ENCODE measurements at places on chromosomes 16 and 17.

DNA sequence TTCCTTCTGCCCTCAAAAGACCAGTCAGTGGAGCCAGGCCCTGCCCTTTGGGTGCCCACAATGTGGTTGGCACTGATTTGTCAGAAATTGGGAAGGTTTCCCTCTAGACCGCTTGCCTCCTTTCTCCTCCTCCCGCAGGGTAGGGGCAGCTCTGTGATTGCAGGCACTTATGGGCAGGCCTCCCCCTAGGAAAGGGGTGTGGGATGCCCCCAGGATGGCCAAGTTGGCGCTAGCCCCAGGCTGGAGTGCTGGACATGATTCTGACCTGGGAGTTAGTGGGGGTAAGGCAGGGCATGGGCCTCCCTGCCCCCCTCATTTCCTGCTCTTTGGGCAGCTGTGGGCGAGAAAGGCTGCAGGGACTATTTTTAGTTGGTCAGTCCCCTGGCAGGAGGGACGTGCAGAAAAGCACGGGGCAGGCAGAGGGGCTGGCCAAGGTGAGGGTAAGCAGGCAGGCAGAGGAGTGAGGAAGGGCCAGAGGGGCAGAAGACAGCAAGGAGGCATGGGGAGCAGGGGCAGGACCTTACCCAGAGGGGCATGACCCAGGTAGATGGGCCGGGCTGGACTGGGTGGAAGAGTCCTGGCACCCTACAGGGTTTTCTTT is 3.3 kb downstream of the RARA start:
- no peak for DNase-seq

GRCh38 chr17:56545930-56546329 is 47.6 kb upstream of the NOG start:
- no peak for DNase-seq

DNA sequence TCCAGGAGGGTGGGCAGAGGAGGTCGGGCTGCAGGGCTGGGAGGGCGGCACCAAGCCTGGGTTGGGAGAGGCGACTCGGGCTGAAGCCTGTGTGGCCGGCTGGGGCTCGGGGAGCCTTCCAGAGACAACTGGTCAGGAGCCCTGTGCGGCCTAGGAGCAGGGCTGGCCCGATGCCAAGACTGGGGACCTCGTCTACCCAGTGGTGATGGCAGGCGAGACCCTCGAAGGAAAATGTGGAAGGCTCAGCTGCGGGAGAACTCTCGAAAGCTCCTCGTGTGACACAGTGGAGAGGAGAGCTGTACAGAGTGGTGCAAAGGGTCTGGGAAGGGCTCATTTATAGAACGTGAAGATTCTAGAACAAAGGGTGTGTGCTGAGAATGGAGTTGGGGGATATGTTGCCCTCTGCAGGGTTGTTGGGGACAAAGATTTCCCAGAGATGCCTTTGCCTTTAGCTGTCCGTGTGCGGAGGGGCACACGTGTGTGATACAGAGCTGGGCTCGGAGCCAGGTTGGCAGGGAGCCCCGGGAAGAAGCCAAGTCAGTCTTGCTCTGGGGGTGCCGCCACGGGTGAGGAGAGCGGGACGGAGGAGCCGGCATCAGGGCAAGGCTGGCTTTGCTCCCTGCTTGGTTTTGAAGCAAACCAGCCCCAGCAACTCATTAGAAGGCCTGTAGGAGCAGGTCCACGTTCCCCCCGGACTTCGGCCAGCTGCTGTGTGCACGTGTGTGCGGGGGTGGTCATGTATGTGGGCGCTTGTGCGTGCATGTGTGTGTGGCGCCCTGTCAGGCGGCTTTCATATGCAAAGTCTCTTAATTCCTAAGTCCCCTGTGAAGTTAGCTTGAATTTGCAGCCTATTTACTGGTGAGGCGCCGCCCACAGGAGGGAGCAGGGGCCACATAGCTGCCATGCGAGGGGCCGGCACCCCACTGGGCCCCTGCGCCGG is 132.4 kb upstream of the CHMP6 start:
- DNase-seq = no peak

DNA sequence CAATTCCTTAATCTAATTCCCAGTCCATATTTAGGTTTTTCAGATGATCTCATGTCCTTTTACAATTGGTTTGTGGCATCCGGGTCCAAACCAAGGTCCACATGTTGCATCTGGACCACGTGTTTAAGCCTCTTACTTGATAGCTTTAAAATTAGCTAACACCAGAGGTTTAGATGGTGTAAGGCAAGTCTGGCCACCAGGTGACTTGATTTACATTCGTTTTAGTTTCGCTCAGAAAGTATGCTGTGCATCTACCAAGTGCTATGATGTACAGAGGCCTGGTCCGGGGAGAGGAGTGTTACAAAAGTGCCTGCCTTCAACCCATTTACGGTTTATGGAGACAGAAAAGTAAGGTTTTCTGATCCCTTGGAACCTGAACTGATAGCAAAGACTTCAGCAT is 878 bp upstream of the DNAJA2 start:
- DNase-seq = no peak

DNA sequence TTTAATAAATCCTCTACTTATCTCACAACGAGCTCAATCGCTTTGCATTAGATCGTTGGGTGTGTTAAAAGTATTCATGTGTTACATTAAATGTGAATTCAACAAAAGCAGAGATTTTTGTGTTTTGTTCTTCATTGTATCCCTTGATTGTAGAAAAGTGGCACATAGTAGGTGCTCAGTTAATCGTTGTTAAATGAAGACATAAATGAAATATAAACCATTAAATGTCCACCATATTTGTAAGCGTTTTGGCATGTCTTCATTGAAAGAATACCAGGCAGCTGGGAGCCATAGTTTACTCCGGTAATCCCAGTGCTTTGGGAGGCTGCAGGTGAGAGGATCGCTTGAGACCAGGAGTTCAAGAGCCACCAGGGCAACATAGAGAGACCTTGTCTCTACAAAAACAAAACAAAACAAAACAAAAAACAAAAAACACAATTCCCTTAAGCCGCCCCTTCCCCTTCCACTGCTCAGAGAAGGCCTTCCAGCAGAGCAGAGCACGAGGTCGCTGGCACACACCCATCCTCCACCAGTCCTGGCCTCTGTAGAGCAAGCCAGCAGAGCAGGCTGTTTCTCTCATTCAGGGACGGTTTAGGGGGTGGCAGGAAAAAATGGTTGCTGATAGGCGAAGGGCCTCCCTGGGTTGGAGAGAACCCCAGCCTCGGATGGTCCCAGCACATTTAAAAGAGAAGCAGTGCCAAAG is 673 bp upstream of the CHD9 start:
- no peak for DNase-seq

DNA sequence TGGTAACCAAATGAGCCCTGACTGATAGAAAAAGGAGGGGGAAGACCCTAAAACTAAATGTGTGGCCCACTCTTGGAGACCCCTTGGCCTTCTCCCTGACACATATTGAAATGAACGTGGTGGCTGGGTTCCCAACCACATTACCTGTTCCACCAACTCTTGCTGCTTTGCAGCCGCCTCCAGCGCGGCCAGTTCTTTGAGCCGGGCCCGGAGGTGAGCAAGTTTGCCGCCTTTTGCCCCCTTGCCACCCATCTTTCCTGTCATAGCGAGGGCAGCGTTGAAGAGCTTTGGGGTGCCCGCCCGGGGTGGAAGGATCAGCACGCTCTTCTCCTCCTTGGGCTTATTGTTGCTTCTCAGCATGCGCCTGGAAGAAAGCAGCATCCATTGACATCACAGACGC is 83.2 kb downstream of the CNGB1 start:
- DNase-seq = no peak

All from NK-92 treated with Interleukin-12 subunit alpha and Interleukin-12 subunit beta, amount 100 ng/mL, for 24 hours (cell line).